ENCODE measurements at places on chromosomes 5 and 9. TPM values are rescaled to one million over a fixed set of nuclear protein-coding genes. Genes with fewer than 3 reads are reported as not detected.

DNA sequence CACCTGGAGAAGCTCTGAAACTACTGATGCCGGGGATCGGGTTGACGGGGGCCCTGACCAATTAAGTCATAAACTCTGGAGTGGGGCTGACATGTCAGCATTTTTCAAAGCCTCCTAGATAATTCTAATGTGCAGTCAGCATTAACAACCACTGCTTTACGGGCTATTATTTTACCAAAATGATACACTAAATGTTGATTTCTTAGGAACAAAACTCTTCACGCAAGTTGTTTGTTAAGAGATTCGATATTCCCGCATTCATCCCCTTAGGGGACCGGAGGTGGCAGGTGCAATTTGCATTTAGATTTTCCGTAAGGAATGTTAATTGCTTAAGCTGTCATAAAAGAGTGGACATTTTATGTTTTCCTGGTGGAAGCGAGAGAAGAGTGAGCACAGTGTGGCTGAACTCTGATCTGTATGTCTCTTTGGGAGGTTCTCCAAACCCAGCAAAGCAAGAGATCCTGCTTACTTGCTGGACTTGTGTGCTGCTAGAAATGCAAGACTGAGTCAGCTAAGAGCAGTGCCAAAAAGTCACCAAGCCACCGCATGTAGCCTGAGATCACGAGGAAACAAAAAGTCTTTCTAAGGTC lies 77.6 kb downstream of the UGCG start:
- DNase-seq, result no peak

- DNase-seq, result no peak
Measured at GRCh38 chr5:50325237-50325832, 115.8 kb downstream of the EMB start.

The FGF1 gene
- polyA plus RNA-seq, result 10.6 TPM

The NUDT12 gene
- polyA plus RNA-seq, result 13.7 TPM

All from forelimb muscle (tissue), 1 donor.